ENCODE measurements at places on chromosomes 5 and 9. TPM values are rescaled to one million over a fixed set of nuclear protein-coding genes. Genes with fewer than 3 reads are reported as not detected.

DNA sequence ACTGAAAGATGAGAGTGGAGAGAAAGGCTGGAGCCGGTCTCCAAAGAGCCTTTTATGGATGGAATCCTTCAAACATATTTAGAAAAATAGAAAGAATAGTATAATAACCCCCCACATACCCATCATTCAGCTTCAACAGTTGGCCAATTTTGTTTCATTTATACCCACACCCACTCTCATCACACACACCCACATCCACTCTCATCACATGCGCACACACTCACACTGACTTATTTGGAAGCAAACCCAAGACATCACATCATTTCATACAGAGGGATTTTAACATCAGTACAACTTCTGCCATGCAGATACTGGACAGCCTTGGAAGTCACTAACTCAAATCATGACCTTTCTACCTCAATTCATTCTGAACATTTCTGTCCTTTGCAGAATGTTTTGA lies 72.8 kb upstream of the CPLX2 start:
- no peak for DNase-seq

DNA sequence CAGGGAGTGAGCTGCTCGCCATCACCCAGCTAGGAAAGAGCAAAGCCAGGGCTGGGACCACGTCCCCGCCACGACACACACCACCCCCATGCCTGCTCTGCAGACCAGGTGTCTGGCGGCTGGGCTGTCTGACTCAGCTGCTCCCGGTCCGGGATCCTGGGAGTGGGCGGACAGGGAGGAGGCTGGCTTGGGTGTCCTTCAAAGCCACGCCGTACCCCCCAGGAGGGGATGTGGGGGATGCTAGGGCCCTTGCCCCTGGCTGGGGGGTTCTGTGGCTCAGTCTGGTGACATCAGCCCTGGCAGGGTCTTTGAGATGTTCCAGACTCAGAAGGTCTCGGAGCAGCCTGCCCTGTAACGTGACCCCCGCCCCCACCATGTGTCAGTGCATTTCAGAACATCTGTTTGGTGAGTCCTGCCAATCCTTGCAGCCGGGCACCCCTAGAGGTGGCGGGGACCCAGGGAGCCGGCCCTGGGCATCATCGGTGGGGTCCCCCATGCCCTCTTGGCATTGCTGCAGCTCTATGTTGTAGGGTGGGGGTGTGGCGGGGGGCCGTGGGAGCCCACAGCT lies 62.3 kb downstream of the HMCN2 start:
- DNase-seq = peak; percentile 47

Gene EQTN
- total RNA-seq = not detected

Gene LTC4S
- total RNA-seq = not detected

Data from IMR-90 (cell line).